Naive thymus-derived CD8-positive, alpha-beta T cell (primary cell): ENCODE measurements at places on chromosomes 12 and 14.
A peak's percentile ranks its signal among the peaks of the same experiment; 100 is the strongest.

DNA sequence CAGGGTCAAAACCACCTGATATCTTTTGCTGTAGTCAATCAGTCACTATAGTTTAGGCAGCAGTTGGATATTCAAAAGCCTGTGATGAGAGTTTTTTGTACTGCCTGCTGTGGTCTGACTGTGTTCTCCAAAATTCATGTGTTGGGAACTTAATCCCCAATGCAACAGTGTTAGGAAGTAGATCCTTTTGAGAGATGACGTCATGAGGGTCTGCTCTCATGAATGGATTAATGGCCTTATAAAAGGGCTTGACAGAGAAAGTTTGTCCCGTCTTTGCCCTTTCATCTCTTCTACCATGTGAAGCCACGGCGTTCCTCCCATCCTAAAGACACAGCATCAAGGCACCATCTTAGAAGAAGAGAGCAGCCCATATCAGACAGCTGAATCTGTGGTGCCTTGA, 50.8 kb upstream of the PDE3A start:
- DNase-seq = no peak
- no peak overlapping the region for H3K4me3 ChIP-seq
- no peaks in the 10 kb centered on the region for H3K4me1 ChIP-seq

- no peak overlapping the region for H3K4me3 ChIP-seq
- no peaks in the 10 kb centered on the region for H3K36me3 ChIP-seq
- H3K4me1 ChIP-seq = peaks cover 21% of the 10 kb centered on the region
- no peaks in the 10 kb centered on the region for H3K27me3 ChIP-seq
- no peak for DNase-seq
These were observed 8.4 kb upstream of the CALM1 start for GRCh38 chr14:90388437-90388836.

DNA sequence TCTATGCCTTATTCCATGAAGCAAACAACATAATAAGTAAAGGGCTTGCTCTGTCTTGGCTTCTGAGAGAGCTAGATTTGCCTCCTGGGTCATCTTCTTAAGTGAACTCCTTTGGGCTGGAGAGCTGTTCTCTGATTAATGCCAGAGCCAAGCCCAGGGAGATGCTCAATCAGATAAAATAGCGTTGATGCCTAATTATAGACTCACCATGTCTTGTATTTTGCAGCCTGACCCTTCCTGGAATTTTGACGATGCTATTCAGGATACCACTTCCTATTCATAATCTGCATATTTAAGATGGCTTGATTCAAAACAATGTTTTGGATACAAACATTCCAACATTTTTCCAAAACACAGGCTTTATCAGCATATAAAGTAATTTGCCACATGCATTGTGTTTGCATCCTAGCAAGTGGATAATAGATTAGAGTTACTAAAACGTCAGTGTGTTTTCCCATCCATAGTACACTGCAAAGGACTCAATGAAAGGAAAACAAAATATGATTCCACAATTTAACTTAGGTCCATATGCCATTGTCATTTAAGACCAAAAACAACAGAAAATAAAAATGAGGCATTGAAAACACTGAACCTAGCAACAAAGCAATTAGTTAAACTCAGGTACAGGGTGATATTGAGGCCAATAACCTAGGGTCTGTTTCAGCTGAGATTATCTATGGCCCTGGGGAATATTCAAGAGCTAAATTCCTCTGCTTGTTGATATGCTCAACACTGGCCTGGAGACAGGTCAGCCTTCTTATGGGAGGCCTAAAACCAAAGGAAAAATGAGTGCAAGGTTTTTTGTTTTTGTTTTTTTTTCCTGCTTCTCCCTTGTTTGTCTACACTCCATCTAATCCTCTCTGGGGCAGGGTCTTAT, 184.2 kb upstream of the FOXN3 start:
- H3K27me3 ChIP-seq = no peaks in the 10 kb centered on the region
- no peak for DNase-seq
- no peak overlapping the region for H3K4me3 ChIP-seq

DNA sequence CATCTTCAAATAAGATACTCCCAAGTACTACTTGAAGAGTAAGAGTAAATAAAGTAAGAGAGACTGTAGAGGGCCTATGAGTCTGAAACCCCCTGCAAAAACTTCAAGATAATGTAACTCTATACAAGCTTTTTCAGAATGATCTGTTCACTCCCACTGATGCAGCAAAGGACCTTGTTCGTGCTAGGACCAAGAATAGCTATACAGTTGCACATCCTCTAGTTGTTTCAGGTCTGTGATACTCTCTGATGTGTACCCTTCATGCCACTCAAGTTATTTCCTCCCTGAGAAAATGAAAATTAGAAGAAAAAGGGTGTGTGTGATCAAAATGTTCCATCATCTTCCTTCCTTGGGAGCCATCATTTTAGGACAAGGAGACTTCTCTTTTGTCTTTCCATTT, 204.4 kb downstream of the ALX1 start:
- H3K4me3 ChIP-seq = no peak overlapping the region
- no peaks in the 10 kb centered on the region for H3K4me1 ChIP-seq
- H3K27ac ChIP-seq = no peak overlapping the region
- DNase-seq = no peak

- no peak for DNase-seq
- H3K27me3 ChIP-seq = no peaks in the 10 kb centered on the region
- no peak overlapping the region for H3K4me3 ChIP-seq
- no peaks in the 10 kb centered on the region for H3K36me3 ChIP-seq
These were observed 369.0 kb downstream of the DIO2 start for GRCh38 chr14:79842270-79842669.

- no peaks in the 10 kb centered on the region for H3K4me1 ChIP-seq
- H3K36me3 ChIP-seq = no peaks in the 10 kb centered on the region
- no peaks in the 10 kb centered on the region for H3K27me3 ChIP-seq
These were observed 439.1 kb downstream of the NPAS3 start for GRCh38 chr14:33377596-33378390.

DNA sequence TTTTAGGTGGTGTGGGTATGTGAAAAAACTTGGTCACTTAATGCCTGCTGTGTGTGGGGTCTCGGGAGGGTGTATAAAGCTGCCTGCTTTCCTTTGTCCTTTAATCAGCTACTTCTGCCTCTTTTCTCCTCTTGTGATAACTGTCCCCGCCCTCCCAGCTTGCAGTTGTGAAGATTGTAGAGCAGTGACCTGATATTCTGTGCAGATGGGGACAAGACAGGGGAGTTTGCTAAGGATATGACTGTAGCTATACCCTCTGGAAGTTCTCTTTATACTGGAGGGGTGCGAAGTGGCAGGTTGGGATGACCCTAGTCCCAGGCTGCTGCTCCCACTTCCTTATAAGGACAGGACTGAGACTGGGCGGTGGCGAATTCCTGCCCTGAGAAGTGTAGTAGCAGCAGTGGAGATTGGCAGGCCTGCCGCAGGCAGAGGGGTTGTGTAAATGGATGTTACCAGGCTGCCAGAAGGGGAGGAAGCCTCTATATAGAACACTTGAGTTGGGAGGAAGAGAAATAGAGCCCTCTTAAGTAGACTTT, 835 bp downstream of the MYL6 start:
- no peaks in the 10 kb centered on the region for H3K27me3 ChIP-seq
- H3K4me3 ChIP-seq = peak overlapping the region; percentile 97
- peak overlapping the region; percentile 95 for H3K27ac ChIP-seq
- DNase-seq = no peak
- H3K36me3 ChIP-seq = peaks cover 8% of the 10 kb centered on the region
- H3K4me1 ChIP-seq = peaks cover 47% of the 10 kb centered on the region

DNA sequence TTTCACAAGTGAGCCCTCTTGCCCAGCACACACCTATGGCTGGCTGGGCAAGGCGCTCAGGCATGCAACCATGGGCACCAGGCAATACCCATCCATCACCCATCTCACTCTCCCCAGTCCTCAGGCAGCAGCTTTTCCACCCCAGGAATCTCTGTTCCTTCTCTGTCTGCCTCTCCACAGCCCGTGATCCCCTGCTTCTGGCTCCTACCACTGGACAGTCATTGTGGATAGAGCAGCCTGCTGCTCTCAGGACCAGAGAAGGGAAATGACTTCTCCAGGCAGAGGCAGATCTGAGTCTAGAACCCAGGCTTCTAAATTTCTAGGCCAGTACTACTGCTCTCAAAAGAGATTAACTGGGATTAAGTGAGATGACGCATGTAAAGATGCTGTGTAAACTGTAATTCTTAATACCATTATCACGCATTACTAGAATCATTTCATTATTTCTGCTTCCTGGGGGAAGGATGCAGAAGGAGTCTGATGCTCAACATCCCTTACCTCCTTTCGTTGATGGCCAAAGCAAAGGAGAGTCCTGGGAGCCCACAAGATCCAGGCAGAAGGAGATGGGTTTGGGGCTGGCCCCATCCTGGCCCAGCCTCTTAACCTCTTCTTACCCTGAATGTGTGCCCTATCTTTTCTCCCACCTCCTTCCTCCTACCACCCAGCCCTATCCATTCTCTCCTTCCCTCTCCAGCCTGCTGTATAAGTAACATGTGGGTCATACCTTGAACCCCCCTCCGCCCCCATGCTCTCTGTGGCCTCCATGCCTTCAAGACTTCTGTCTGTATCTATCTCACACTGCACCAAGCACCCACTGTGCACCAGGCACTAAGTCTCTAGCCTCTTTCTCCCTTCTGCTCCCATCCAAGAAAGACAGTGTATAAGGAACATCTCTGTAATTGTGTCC, 4.8 kb upstream of the AQP5 start:
- H3K36me3 ChIP-seq = peaks cover 3% of the 10 kb centered on the region
- no peak for DNase-seq
- H3K27ac ChIP-seq = no peak overlapping the region
- H3K27me3 ChIP-seq = peaks cover 60% of the 10 kb centered on the region

DNA sequence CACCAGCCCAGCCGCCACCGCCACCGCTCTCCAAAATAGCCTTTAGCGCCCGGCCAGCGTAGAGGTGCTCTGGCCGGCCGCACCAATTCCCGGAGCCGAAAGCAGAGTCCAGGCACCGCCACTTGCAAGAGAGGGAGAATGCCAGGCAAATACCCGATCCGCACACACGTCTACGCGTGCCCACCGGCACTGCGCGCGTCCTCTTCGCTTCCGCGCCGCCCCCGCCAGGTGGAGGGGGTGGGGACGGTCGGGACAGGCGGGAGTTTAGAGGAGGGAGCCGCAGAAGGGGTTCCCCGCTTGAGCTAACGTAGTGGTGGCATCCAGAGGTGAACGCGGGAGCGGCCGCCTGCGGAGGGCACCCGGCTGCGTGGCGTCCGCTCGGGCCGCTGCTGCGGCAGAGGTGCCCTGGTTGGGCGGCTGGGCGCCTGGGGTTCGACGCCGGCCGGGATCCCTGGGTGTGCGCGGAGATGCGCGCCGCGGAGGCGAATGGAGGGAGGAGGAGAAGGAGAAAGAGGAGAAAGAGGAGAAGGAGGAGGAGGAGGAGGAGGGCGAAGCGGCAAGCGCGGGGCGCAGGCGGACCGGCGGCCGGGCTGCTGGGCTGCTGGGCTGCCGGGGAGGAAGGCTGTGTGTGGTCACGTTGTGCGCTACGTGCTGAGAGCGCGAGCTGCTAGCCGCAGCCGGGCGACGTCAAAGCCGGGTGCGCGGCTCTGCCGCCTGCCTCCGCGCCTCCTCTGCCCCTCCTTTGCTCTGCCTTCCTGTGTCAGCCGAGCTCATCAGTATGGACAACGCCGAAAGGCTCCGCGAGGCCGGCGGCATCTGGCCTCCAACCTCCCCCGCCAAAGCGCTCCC, at the start of gene MDGA2:
TSS of gene MDGA2 (minus strand) at position 140 of the 849 bp plus-strand sequence.
- H3K36me3 ChIP-seq = no peaks in the 10 kb centered on the region
- peaks cover 35% of the 10 kb centered on the region for H3K27me3 ChIP-seq
- DNase-seq = no peak
- no peak within 1 kb of the TSS for H3K4me3 ChIP-seq
- H3K27ac ChIP-seq = no peak within 1 kb of the TSS

DNA sequence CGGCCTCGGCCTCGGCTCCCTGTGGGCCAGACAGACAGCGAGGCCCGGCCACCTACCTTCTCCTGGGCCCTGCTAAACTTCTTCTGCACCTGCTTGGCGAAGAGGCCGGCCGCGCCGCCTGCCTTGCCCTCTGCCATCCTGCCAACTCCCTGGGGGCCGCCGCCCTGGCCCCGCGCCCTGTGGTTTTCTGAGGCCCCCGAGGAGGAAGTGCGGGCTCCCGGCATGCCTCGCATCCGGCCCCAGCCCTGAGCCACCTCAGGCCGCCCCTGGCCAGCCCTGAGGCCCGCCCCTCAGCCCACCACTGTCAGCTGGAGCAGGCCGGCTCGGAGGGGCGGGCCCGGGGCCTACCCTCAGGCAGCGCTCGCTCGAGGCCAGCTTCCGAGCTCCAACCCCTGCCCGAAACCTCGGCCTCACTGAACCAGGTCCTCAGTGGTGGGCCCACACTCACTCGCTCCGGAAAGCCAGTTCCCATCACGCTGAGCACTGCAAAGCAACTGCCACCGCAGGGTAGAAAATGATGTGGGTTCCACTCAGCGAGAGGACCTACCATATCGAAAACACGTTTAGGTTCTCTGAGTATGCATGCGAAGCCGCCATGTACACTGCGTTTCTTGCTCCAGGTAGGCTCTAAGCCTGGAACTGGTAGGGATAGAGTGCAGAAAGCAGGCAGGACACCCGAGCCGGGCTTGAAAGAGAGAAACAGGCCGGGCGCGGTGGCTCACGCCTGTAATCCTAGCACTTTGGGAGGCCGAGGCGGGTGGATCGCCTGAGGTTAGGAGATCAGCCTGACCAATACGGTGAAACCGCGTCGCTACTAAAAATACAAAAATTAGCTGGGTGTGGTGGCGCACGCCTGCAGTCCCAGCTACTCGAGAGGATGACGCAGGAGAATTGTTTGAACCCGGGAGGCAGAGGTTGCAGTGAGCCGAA, at the start of gene BIN2:
TSS of gene BIN2 (minus strand) at position 209 of the 930 bp plus-strand sequence. CDS start at position 137, 72 bp downstream.
- H3K4me1 ChIP-seq = peaks cover 91% of the 10 kb centered on the region
- peaks cover 22% of the 10 kb centered on the region for H3K36me3 ChIP-seq
- H3K27me3 ChIP-seq = no peaks in the 10 kb centered on the region

DNA sequence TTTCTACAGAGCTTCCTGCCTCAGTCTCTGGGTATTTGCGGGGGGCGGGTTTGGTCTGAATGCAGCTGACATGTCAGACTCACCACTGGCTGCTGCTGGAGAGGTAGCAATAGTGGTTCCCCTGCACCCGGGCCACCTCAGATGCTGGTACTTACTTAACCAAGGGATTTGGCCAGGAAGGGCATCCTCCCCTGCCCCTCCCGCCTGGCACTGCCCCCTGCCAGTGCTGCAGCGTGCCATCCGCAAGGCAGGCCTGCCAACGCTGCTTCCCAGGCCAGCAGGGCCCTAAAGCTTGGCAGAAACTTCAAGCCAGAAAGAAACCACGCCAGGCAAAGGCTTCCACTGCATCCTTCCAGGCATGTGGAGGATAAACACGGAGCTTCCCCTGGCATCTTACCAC, 22.1 kb downstream of the RAB35 start:
- no peak for DNase-seq
- no peak overlapping the region for H3K27ac ChIP-seq
- no peak overlapping the region for H3K4me3 ChIP-seq

GRCh38 chr14:104442107-104442551, 137.4 kb upstream of the C14orf180 start:
- H3K36me3 ChIP-seq = no peaks in the 10 kb centered on the region
- H3K4me3 ChIP-seq = no peak overlapping the region

DNA sequence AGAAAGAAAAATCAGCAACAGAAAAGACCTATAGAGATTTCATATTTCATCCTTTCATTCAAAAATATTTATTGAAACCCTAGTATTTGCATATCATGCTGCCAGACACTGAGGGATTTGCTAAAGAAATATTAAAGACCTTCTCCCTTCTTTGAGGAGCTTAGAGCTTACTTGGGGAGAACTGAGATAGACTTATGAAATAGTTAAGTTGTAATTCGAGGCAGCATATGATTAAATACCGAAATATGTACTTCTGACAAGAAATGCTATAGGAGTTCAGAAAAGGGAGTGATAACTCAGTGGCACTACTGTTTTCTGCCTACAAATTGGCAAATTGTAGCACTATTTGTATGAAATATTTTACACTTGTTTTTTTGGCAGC, 59.1 kb downstream of the PLXNC1 start:
- H3K36me3 ChIP-seq = peaks cover 3% of the 10 kb centered on the region
- DNase-seq = no peak
- H3K27ac ChIP-seq = peak overlapping the region; percentile 87
- H3K4me3 ChIP-seq = peak overlapping the region; percentile 84
